Neural crest cell (in vitro differentiated cells): ENCODE measurements at places on chromosomes 3 and 15. TPM values are rescaled to one million over a fixed set of nuclear protein-coding genes. Genes with fewer than 3 reads are reported as not detected.

- peak overlapping the region; percentile 54 for H3K4me3 ChIP-seq
- H3K36me3 ChIP-seq = no peaks in the 10 kb centered on the region
- H3K27me3 ChIP-seq = peaks cover 3% of the 10 kb centered on the region
- H3K4me1 ChIP-seq = peaks cover 76% of the 10 kb centered on the region
Measured at GRCh38 chr15:43514241-43515057, 3.0 kb upstream of the MAP1A start.

GRCh38 chr3:39707314-39707909 lies 102.0 kb upstream of the MYRIP start:
- H3K27me3 ChIP-seq = no peaks in the 10 kb centered on the region
- peaks cover under 1% of the 10 kb centered on the region for H3K36me3 ChIP-seq
- no peak overlapping the region for H3K4me3 ChIP-seq
- no peak for DNase-seq

The LEKR1 gene
- 1.1 and 1.8 TPM in 2 replicates for total RNA-seq

DNA sequence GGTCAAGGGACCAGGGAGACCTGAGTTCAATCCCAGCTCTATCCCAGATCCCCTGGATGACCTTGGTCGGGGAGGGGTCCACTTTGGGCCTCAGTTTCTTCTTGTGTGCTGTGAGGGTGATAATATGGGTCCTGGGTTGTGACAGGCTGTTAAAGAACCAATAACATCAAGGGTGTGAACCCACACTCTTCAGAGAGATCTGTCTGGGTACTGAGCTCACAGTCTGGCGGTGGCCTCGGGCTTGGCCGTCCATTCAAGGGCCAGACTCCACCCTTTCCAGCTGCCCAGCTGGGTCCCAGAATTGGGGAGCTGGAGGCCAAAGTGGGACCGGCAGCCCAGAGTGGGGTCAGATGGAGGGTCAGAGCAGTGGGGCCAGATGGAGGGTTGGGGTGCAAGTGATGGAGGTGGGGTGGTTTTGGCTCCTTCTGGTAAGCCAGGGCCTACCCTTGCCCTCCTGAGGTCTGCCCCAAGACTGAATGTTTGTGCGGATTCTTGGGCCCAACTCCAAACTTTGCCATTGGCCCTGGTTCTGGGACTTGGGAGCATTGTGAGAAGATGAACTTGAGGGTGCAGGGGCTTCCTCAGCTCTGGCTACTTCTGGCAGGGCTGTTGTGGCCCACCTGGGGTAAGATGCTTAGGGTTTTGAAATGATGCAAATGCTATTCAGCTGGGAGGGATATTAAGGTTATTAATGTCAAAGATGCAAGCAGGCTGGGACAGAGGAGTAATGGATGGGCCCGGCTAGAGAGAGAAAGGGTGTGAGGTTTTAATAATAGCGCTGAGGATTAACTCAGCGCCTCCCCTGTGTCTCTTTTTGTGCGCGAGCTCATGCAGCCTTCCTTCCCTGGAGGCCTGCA lies 1.5 kb downstream of the CORO2B start:
- peaks cover 6% of the 10 kb centered on the region for H3K27me3 ChIP-seq
- H3K4me1 ChIP-seq = peaks cover 43% of the 10 kb centered on the region
- peak overlapping the region; percentile 1 for H3K27ac ChIP-seq
- no peak for DNase-seq

The CRABP1 gene
- total RNA-seq = 753 and 803 TPM in 2 replicates

GRCh38 chr3:54936561-54936960 lies 8.7 kb upstream of the LRTM1 start:
- DNase-seq = no peak
- no peaks in the 10 kb centered on the region for H3K27me3 ChIP-seq
- no peak overlapping the region for H3K4me3 ChIP-seq
- no peaks in the 10 kb centered on the region for H3K36me3 ChIP-seq
- H3K27ac ChIP-seq = no peak overlapping the region

The AHSG gene
- 0.30 TPM in 1 of 2 replicates, not detected in the other for total RNA-seq

DNA sequence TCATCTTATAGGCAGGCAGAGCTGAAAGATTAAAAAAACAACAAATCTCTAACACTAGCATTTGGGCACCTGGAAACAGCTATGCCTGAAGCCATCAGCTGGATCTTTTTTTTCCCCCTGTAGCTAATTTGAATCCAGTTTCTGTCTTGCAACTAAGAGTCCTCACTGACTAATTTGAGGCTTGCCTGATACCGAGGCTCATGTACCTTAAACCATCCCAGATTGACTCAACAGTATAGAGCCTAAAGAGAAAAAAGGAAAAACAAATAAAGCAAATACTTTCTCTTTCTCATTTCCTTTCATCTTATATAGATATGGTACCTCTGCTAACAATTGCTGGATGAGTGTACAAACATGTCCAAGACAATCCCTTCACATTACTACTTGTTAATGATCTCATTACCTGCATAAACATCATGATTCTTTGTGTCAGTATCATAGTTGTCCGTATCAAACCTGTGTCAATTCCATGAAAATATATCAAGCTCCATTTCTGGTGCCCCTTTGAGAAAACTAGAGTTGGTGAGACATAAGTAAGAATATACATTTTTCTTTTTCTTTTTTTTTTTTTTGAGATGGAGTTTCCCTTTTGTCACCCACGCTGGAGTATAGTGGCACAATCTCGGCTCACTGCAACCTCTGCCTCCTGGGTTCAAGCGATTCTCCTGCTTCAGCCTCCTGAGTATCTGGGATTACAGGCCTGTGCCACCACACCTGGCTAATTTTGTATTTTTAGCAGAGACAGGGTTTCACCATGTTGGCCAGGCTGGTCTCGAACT lies 43.1 kb downstream of the BHLHE40 start:
- H3K4me1 ChIP-seq = peaks cover 8% of the 10 kb centered on the region
- peaks cover 4% of the 10 kb centered on the region for H3K27me3 ChIP-seq
- no peaks in the 10 kb centered on the region for H3K36me3 ChIP-seq
- no peak for DNase-seq

GRCh38 chr15:90814191-90814821 lies 54.1 kb upstream of the FURIN start:
- H3K4me1 ChIP-seq = no peaks in the 10 kb centered on the region
- no peak for DNase-seq
- peaks cover 6% of the 10 kb centered on the region for H3K36me3 ChIP-seq

The ST6GAL1 gene
- total RNA-seq = 32.6 and 35.1 TPM in 2 replicates

GRCh38 chr3:49295489-49296058 lies 18.5 kb upstream of the C3orf62 start:
- H3K36me3 ChIP-seq = peaks cover 20% of the 10 kb centered on the region
- H3K4me3 ChIP-seq = no peak overlapping the region
- DNase-seq = peak; percentile 12
- H3K27me3 ChIP-seq = no peaks in the 10 kb centered on the region
- H3K27ac ChIP-seq = no peak overlapping the region

DNA sequence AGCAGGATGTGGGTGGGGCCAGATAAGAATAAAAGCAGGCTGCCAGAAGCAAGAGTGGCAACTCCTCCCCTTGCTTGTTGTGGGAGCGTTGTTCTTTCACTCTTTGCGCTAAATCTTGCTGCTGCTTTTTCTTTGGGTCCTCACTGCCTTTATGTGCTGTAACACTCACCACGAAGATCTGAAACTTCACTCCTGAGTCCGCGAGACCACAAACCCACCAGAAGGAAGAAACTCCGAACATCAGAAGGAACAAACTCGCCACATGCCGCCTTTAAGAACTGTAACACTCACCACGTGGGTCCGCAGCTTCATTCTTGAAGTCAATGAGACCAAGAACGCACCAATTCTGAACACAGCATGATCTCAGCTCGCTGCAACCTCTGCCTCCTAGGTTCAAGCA lies 72.9 kb downstream of the IL12A start:
- H3K36me3 ChIP-seq = no peaks in the 10 kb centered on the region
- H3K27me3 ChIP-seq = no peaks in the 10 kb centered on the region
- no peaks in the 10 kb centered on the region for H3K4me1 ChIP-seq
- no peak overlapping the region for H3K4me3 ChIP-seq
- DNase-seq = no peak

The SLC24A5 gene
- total RNA-seq = 0.16 TPM in 1 of 2 replicates, not detected in the other

DNA sequence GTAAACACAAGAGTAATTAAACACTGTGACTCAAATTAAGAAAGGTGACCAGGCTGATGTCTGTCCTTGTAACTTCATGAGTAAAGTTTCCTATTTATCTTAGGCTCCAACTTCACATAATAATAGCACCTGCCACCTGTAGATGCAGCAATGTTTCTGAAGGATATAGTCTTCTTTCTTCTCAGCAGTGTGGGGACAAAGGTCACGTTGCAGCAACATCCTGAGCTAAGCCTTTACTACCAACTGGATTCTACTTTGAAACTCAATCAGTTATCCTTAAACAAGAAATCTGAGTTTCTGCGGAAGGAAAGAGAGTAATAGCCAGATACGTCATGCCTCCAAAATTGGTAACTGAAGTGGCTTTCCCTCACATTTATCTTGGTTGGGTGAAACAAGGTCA lies 253.1 kb downstream of the RBMS3 start:
- H3K27ac ChIP-seq = no peak overlapping the region
- no peaks in the 10 kb centered on the region for H3K27me3 ChIP-seq
- peaks cover 18% of the 10 kb centered on the region for H3K4me1 ChIP-seq
- no peak overlapping the region for H3K4me3 ChIP-seq

GRCh38 chr15:36430726-36431265 lies 148.6 kb upstream of the CDIN1 start:
- H3K27ac ChIP-seq = no peak overlapping the region
- DNase-seq = no peak
- H3K4me1 ChIP-seq = no peaks in the 10 kb centered on the region
- no peaks in the 10 kb centered on the region for H3K27me3 ChIP-seq
- no peak overlapping the region for H3K4me3 ChIP-seq
